Head of caudate nucleus (tissue), 42 donors: ENCODE measurements at places on chromosomes 5 and 9.
A peak's percentile ranks its signal among the peaks of the same experiment; 100 is the strongest.

GRCh38 chr9:12595400-12595799 is 97.8 kb upstream of the TYRP1 start:
- DNase-seq, result no peak

DNA sequence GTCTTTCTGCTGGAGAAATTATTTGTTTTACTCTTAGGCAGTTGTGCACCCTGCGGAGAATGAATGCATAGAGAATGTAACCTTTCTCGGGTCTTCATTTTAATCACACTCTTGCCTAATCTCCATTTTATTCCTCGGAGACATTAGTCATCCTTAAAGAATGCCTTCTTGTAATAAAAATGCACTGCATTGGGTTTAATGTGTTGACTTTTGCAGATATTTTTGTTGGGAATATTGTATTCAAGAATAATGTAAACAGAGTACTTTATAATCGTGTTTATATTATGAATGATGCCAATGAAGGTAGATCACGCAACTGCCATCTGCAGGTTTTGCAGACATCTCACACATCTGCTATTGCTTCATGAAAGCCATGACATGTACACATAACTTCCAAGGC is 1093.9 kb upstream of the CDH6 start:
- DNase-seq, result no peak

DNA sequence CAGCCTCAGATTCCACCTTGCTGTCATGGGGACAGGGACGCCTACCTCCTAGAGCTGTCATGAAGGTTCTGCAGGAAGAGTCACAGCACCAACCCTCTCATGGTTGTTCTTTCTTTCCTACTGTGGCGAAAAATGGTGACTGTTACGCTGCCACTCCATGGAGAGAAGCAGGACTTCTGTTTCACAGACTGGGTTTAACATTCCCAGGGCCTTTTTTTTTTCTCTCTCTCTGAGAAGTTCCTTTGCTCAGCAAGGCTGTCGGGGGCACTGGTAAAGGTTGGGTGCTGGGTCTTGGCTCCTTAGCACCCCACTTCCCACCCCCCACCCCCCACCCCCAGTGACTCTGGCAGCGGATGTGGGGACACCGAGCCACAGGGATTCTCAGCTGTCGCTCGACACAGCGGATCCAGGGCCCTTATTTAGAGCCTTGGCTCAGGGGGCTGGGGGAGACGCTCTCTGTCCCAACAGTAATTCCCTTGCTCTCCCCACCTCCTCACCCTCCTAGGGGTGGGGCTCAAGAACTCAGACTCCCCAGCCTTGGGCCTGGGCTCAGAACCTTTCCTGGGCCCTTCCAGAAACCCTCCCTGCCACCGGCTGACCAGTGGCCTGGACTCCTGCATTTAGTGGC is 34.4 kb downstream of the DUSP1 start:
- DNase-seq, result no peak

- no peak for DNase-seq
These were observed 453.6 kb upstream of the TUSC1 start for GRCh38 chr9:26131886-26132285.

- peak; percentile 64 for DNase-seq
These were observed at the start of gene SNCAIP for GRCh38 chr5:122311961-122312590. TSS of gene SNCAIP (plus strand) at chr5:122312237. CDS start at chr5:122391135, 78,898 bp downstream.

DNA sequence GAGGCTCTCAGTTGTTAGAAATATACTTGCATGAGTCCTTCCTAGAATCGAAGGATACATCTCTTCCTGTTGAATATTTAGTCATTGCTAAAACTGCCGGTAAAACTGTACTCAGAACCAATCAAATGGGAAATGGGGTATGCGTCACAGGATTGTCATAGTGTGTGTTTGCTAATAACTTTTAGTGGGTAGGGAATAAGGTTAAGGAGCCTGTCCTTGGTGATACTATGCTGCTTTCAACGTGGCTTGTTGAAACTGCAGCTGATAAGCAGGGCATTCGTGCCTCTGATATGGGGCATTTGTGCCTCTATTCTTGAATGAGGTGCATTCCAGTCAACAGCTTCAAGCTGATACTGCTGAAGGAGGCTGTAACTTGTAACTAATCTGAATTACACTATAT is 26.6 kb downstream of the HABP4 start:
- DNase-seq, result no peak

- no peak for DNase-seq
These were observed 28.5 kb downstream of the NFX1 start for GRCh38 chr9:33318781-33319180.

DNA sequence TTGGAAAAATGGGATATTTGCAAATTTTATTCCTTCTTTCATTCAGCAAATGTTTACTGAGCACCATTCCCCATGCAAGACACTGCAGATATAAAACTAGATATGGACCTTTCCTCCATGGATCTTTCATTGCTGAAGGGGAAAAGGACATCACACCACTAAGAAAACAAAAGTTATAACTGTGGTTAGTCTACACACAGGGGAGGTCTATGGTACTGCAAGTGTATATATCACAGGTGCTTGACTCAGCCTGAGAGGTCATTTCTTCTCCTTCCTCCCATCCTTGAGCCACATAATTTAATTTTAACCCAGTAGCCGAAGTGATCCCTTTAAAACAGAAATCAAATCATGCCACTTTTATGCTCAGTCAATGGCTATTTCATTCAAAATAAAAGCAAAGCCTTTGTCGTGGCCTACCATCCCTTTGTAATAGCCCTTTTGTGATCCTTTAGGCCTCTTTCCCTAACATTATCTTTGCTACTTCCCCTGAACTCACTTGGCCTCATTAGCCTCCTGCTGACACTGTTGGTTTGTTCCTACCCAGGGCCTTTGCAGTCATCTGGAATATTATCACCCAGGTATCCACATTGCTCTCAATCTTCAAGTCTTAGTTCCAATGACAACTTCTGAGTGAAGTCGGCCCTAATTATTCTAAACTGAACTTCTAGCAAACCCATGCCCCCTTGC is 213.2 kb downstream of the GABRB2 start:
- DNase-seq, result no peak

DNA sequence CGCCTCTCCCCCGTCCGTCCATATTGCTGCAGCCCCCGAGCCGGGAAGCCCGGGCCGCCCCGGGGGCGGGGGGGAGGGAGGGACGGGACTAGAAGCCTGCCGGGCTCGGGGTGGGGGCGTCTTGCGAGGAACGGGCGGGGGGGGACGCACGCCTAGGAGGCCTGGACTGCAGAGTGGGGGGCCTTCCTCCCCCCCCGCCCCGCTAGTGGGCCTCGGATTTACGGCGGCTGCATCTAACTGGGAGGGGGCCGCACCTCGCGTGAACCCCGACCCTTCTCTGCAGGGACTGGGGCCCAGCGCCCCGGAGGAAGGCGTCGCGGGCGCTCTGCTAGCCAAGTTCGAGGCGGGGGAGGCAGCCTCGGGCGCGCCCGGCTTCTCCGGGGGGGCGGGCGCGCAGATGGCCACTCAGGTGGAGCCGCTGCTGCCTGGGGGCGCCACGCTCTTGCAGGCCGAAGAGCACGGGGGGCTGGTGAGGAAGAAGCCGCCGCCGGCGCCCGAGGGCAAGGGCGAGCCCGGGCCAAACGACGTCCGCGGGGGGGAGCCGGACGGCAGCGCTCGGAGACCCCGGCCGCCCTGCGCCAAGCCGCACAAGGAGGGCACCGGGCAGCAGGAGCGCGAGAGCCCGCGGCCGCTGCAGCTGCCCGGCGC is at the start of gene LARP1:
LARP1 (plus strand) TSS at position 17 of the 648 bp plus-strand sequence; CDS start at position 398, 381 bp downstream.
- peak; percentile 60 for DNase-seq

DNA sequence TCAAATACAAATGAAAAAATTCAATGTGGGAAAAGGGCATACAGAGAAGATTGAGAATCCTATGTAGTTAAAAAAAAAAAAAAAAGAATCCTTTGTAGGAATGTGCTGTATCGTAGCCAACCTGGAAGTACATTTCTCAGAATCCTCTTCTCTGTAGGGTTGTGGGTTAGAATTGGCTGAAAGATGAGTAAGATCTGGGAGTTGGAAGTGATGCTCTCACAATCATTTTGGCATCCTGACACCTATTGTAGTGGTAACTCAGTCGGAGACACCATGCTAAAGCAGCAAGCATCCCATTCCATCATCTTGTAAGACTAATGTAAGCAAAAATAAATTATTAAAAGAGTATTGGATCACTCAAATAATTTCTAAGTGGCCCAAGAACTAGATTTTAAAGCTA is 30.6 kb downstream of the MRPL22 start:
- no peak for DNase-seq

GRCh38 chr9:124286292-124286931 is 28.7 kb downstream of the NEK6 start:
- no peak for DNase-seq

- DNase-seq, result no peak
These were observed 78.2 kb upstream of the MAP3K1 start for GRCh38 chr5:56737002-56737621.

DNA sequence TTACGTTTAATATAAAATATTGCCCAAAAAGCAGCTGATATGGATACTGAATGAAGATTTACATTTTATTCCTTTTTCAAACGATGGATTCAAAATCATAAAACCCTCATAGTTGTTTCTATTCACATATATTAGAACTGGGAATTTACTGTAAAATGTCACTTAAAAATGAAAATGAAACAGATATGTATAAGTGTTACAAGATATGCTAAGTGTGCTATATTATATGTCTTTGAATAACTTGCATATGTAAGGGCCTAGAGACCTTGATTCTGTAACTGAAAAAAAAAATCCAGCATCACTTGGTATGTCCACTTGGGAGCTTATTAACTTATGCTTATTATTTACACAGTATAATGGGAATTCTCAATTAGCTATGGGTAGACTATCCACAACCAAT is 43.2 kb downstream of the RFX3 start:
- DNase-seq, result no peak

- no peak for DNase-seq
These were observed 99.8 kb downstream of the NFIB start for GRCh38 chr9:14214065-14214684.

DNA sequence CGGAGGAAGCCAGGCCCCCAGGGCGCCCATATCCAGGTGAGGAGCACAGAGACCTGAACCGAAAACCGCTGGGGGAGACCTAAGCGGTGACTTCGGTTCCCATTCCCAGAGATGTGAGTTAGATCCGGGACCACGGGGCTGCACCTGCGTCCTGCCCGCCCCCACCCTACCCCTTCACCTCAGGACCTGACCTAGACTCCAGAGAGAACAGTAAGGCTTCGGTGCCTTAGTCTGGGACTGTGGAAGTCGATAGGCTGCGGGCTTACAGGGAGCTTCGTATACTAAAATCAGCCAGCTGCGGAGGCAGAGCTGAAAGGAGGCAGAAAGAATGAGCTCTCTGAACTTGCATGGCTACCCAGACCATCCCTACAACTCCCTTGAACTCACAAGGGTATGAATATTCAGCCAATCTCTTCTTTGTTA is 518 bp upstream of the FAM13B start:
- DNase-seq, result no peak

- DNase-seq, result peak; percentile 26
These were observed 254.1 kb upstream of the IRX4 start for GRCh38 chr5:2136728-2137333.

GRCh38 chr5:146185161-146185560 is 2.7 kb upstream of the LARS1 start:
- DNase-seq, result no peak

DNA sequence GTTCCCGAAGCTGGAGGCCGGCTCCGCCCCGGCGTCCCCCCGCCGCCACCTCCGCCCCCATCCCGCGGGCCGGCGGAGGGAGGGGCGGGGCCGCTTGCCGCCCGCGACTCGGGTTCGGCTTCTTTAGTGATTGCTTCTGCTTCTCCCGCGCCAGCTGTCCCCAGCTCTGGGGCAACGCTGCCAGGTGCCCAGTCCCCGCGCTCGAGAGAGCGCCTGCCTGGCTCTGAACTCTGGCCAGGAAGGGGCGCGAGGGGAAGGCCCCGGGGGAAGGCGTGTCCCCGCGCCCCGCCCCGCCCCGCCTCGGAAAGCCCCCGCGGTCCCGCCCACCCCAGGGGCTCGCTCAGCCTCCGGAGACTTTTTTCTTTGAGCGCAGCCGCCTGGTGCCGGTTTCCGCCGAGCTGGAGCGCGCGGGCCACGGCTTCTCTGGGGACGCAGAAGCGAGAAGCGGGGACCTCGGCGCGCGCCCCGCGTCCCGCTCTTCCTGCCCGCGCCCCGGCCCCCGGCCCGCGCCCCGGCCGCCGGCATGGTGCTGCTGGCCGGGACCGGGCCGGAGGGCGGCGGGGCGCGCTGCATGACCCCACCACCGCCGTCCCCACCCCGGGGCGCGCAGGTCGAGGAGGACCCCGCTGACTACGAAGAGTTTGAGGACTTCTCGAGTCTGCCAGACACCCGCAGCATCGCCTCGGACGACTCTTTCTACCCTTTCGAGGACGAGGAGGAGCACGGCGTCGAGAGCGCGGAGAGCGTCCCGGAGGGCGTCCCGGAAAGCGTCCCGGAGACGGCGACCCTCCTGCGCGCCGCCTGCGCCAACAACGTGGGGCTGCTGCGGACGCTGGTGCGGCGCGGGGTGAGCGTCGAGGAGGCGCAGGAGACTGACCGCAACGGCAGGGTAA is at the start of gene ANKRD33B:
ANKRD33B (plus strand) TSS at position 126 of the 893 bp plus-strand sequence; CDS start at position 524, 398 bp downstream.
- peak; percentile 59 for DNase-seq

GRCh38 chr9:89969156-89969675 is 364.4 kb downstream of the GADD45G start:
- peak; percentile 26 for DNase-seq

DNA sequence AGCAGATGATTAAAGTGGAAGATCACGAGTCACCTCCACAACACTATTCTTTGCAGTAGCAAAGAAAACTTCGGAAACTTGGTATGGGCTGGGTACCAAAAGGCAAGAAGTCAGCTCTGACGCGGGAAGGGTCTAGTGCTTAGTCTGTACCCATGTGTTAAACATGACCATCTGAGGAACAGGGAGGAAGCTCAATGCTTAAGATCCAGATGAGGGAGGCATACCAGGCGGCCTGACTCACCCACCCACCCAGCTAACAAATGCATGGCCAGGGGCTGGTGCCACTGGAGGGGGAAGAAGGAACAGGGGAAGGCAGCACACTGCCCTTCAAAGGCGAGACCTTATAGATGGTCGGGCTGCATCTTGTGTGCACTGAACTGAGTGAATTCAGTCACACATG is 41.8 kb downstream of the CAMSAP1 start:
- no peak for DNase-seq

- peak; percentile 30 for DNase-seq
These were observed at the start of gene MCTP1 for GRCh38 chr5:95284572-95285408. TSS of gene MCTP1 (minus strand) at chr5:95285094.

GRCh38 chr9:38680837-38681445 is 39.0 kb downstream of the FAM240B start:
- no peak for DNase-seq

- no peak for DNase-seq
These were observed 122.5 kb downstream of the TMEM174 start for GRCh38 chr5:73295447-73295846.

GRCh38 chr9:133886563-133887501 is 105.3 kb downstream of the VAV2 start:
- DNase-seq, result no peak

DNA sequence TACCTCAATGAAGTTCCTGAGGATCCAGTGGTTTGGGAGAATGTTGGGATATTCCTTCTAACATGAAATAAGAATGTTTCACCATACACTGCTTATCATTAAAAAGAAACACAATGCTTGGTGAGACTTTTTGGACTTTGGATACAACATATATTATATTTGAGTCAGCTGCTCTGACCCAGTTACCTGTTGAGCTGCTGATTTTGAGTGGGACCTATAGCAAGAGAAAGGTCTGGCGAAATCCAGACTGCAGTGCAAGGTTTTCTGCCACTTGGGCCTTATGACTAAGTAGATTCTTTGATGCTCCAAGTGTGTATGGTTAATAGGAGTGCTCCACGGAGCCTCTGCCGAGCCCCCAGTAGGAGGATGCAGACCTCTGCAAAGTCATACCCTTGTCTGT is 10.0 kb upstream of the RALGPS1 start:
- DNase-seq, result no peak

- no peak for DNase-seq
These were observed 176.6 kb upstream of the FREM1 start for GRCh38 chr9:15086778-15087324.

- DNase-seq, result no peak
These were observed 34.8 kb downstream of the TRPC7 start for GRCh38 chr5:136330353-136331038.
